ENCODE measurements at places on chromosomes 4 and X.

DNA sequence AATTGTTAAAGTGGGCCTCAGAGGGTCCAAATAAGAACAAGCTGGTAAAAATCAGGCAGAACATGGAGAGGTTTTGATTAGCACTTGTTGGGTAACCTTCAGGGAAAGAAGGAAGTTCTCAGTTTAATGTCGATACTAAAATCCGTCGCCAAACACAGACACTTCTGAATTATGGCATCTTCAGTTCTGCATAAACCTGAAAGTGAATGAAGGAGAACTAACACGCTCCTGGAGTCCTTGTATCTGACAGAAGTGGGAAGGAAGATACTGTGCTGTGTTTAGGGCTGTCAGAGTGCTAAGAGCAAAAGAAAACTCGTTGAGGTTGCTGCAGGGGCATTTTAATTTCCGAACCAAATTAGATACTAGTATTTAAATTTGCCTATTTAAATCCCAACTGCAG lies 106.2 kb downstream of the TMA16 start:
- no peak for DNase-seq

GRCh38 chr4:64799751-64800150 lies 390.5 kb upstream of the TECRL start:
- DNase-seq = no peak

GRCh38 chr4:88573276-88573980 lies 18.9 kb upstream of the HERC3 start:
- no peak for DNase-seq

- DNase-seq = no peak
Measured at GRCh38 chr4:71156616-71157015, 163.2 kb downstream of the DCK start.

GRCh38 chrX:154136627-154137161 lies 7.3 kb upstream of the OPN1LW start:
- peak; percentile 14 for DNase-seq

DNA sequence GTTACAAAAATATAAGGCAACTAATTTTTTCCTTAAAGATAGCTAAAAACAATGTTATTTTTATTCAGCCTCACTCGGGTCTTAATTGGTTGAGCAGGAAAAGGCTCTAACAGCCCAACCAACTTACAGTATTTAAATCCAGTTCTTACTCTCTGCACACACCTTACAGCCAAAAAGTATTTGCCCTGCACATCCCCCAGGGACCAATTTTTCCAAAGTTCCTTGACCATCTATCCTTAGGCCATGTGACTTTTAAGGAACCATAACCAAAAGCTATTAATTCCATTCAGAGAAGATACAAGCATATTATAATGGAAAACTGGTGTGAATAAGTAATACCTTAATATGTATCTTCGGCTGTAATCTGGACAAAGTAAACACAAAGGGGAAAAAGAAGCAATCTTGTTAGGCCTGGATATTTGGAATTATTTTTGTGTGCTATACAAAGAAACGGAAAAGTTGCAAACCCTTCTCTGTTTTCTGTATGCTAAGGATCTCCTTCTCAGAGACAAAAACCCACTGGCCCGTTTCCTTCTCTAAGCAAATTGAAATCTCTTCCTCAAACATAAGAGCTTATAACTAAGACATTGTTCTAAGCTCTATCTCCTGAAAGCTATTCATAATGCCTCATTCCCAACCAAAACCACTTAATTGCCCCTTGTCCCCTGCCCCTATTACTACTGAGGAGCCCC lies 1.0 kb upstream of the THAP9 start:
- no peak for DNase-seq

GRCh38 chr4:147006229-147006628 lies 60.6 kb upstream of the TTC29 start:
- DNase-seq = no peak
